ENCODE measurements at places on chromosomes 1 and 21. TPM values are rescaled to one million over a fixed set of nuclear protein-coding genes. Genes with fewer than 3 reads are reported as not detected.

GRCh38 chr1:57520743-57521515 is 97.1 kb upstream of the DAB1 start:
- no peak for DNase-seq

DNA sequence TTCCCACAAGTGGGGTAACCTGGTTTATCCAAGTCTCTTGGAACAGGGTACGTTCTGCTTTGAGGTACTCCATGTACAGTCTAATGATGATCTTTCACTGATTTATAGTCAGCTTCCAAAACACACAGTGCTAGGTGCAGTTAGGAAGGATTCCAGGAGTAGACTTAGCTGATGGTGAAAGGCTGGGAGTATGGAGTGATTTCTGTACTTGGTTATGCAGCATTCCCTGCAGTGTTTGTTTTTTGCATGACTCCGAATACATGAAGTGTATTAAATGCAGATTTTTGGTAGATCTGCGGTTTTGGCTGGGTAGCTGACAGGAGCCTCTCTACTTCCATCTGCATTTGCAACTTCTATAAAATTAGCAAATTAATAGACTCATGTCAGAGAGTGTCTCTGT is 3.7 kb downstream of the HMGN2 start:
- no peak for DNase-seq

DNA sequence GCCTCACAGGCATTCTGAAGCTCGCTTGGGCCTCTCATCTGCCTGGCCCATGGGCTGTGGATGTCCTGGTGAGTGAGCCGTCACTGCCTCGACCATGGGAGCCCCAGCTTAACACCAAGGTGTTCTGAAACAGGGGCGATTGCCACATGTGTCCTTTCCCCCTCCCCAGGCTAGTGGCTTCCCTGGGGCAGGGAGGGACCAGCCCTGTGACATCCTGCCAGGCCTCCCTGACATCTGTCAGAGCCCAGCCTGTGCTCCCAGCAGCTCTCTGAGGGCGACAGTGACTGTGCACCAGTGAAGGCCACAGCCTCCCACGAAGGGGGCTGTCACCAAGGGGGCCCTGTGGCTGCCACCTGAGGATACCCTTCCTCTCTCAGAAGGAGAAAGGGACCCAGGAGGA is 35.9 kb upstream of the CCDC27 start:
- DNase-seq, result no peak

GRCh38 chr21:33966324-33966949 is 50.8 kb upstream of the ATP5PO start:
- no peak for DNase-seq

DNA sequence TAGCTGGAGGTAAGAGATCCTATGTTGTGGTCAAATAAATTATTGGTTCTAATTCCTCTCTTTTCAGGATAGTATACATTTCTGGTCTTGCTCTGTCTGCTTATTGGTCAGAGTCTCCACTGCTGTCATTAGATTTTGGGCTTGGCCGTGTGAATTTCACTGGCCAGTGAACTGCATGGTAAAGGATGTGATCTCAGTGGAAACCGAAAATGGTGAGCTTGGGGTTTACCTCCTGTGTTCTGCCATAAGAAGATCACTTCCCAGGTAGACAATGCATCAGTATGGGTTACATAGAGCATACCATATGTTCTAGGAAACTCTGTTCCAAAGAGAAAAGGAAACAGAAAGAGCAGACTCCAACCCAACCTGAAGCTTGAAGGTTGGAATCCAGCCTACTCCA is 1123.3 kb upstream of the B3GALT2 start:
- DNase-seq, result no peak

DNA sequence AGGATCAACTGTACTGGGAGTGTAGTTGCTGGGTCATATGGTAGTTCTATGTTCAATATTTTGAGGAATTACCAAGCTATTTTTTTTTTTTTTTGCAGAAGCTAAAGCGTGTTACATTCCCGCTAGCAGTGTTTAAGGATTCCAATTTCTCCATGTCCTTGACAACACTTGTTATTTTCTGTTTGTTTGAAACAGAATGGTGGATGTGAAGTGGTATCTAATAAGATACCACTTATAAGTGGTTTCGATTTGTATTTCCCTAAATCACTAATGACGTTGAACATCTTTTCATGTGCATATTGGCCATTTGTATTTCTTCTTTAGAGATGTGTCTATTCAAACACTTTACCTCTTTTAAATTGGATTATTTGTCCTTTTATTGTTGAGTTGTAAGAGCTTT is 112.2 kb downstream of the DISP1 start:
- DNase-seq, result no peak

SPRR2G gene
- total RNA-seq, result not detected

SERPINC1 gene
- not detected for total RNA-seq

GRCh38 chr1:174946031-174946430 is 53.7 kb upstream of the CACYBP start:
- DNase-seq, result no peak

DNA sequence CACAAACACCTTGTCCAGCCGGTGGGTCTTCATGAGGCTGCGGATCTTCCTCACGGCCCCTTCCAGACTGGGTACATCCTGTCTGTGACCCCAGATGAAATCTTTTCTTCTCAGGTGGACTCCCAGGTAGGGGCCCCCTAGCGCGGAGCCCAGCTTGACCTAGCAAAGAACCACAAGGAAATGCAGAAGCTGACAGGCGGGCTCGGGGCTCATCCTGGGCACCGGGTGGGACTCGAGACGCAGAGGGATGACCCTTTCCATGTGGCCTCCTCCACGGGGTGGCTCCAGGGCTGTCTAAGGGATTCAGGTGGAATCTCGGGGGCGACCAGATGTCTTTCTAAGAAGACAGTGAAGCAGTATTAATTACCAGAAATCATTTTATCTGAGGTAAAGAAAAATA is 17.8 kb downstream of the POFUT2 start:
- no peak for DNase-seq

GRCh38 chr1:29210278-29211085 is 20.3 kb downstream of the MECR start:
- no peak for DNase-seq

GRCh38 chr1:33099290-33100118 is 18.6 kb downstream of the AZIN2 start:
- peak; percentile 93 for DNase-seq

DNA sequence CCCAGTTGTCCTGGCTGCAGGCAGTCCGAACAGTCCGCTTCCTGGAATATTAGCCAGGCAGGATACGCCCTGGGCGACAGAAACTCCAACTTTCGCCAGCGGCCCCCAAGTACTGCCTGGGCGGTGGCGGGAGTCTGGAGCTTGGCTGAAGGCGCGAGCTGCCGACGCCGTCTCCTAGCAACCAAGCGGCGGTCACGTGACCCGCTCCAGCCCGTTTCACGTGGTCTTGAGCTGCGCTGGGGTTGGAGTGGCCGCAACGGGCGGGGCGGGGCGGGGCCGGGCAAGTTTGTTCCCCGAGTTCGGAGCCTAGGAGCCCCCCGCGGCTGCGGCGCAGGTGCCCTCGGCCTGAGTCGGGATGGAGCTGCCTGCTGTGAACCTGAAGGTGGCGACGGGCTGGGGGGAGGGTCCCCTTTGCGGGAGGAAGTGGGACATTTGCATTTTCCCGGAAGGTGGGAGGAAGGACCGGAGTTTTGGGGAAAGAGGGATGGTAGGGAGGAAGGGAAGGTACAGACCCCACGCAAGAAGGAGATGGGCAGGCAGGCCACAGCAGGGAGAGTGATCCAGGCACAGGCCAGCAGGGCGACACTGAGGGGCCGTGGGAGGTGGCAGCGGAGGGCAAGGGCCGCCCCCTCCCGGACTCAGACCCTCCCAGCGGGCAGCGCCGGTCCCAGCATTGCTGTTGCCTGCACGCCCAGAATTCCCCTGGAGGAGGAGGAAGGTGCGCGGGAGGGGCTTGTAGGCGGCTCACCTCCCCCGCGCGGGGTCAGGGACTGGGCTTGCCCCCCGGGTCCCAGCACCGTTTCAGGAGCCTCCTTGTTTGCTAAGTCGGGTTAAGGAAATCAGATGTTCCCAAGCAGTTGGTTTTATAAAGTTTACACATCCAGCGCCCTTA is at the start of gene AGTRAP:
Gene AGTRAP (plus strand): TSS at position 283 of the 892 bp plus-strand sequence. CDS start 73 bp downstream, at position 356.
- DNase-seq, result peak; percentile 94

DNA sequence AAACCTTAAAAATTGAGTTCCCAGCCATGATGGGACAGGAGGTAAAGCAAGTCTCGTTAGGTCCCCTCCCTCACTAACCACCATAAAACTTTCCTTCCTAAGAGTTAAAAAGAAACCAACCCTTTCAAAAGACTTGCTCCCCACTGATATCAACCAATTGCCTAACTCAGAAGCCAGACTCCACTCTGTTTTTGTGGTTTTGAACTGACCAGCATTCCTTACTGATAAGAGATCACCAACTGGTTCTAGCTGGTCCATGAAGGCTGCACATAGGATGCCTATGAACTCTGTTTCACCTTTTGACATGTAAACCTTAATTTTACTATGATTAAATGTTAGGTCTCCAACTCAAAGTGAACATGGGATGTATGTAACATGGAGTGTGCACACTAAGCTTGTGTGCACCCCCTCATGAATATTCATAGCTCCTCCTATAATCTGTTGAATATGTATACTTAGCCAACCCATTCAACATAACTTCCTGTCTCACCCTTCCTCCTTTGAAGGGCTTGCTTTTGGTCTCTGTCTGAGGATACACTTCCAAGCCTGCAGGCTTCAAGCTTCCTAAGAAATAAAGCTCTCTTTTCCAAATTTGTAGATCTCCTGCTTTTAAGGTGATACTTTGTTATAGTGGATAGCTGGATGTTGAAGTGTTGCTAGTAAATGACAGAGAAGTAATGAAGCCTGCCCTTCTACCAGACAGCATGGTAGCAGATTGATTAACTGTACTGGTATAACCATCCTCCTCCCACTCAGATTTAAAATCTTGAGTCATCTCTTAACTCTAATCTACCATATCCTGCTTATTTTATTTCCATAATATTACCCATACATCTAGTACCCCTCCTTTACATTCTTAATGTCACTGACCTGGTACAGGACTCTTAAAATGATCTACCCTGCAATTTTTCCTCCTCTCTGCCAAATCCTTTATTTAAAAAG is 95.6 kb downstream of the ZNF644 start:
- no peak for DNase-seq

GRCh38 chr21:33938381-33938780 is 22.8 kb upstream of the ATP5PO start:
- no peak for DNase-seq

DNA sequence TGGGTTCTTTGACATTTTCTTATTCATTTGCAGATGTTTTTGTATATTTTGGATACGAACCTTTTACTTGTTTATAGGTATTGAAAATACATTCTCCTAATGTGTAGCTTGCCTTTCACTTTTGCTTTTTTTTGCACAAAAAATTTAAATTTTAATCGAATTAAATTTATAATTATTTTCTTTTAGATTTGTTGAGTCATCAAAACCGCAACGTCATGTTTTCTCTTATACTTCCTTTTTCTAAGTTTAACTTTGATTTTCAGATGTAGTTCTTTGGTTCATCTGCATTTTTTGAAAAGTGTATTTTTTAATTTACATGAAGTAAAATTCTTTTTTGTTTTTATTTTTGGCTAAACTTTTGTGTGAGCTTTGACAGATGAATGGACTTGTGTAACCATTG is 243.7 kb upstream of the DPYD start:
- no peak for DNase-seq

DNA sequence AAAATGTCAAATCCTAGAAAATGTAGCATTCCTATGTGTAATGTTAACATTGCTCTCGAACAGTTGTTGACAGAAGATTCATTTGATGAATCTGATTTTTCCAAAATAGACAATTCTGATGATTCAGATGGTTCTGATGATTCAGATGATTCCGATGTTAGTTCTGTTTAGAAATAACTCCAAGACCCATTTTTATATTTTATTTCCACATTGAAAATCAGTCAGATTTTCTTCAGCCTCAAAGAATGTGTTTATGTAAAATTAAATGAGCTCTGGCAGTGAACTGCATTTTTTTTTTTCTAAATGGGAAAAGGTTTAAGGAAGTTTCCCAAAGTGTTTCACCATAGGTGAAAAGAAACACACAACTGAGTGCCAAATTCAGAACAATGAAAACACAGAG is 136.5 kb downstream of the TSEN15 start:
- DNase-seq, result no peak

ILDR2 gene
- 4.3 TPM for total RNA-seq

DNA sequence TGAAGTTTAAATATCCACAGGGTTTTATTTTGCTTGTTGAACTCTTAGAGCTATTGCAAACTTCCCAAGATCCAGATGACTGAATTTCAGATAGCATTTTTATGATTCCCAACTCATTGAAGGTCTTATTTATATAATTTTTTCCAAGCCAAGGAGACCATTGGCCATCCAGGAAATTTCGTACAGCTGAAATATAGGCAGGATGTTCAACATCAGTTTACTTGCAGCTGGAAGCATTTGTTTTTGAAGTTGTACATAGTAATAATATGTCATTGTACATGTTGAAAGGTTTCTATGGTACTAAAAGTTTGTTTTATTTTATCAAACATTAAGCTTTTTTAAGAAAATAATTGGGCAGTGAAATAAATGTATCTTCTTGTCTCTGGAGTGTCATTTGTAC is 32.8 kb upstream of the DDR2 start:
- no peak for DNase-seq

- DNase-seq, result peak; percentile 78
These were observed 4.5 kb upstream of the IER5 start for GRCh38 chr1:181083842-181084605.

DNA sequence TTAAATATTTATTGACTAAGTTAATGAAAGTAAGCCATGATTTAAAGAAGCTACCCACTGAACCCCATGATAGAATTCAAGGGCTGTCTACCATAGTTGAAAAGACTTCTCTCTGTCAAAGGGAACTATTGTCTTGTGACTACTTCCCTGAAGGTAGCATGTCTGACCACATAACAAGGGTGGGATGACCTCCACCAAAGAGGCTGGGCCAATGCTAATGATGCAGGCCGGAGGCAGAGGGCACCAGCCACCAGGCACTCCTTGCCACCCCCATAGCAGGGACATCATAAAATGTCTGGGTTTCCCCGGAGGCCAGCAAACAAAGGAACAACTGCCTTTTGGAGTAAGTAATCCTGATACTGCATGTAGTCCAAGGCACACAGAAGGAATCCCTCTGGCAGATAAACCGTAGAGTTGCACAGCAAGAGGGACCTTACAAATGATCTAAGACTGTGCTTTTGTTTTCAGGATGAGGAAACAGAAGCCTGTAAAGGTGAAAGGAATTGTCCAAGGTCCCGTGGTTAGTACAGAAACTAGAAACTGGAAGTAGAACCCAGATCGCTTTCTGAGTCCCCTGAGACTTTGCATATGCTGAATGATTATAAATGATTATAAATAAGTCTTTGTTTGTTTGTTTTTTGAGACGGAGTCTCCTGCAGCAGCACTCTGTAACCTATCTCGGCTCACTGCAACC is 33.5 kb upstream of the ITPKB start:
- DNase-seq, result no peak

MFSD2A gene
- 4.1 TPM for total RNA-seq

GRCh38 chr1:227351443-227351842 is 33.2 kb upstream of the CDC42BPA start:
- no peak for DNase-seq
